ENCODE measurements at places on chromosomes 1 and 21. TPM values are rescaled to one million over a fixed set of nuclear protein-coding genes. Genes with fewer than 3 reads are reported as not detected.

The HSD3B2 gene
- not detected for total RNA-seq

- H3K4me3 ChIP-seq = no peak overlapping the region
- H3K36me3 ChIP-seq = no peaks in the 10 kb centered on the region
- H3K4me1 ChIP-seq = peaks cover 5% of the 10 kb centered on the region
- no peak overlapping the region for H3K27ac ChIP-seq
- no peak for DNase-seq
Observed at GRCh38 chr21:38311765-38312164, 55.0 kb downstream of the KCNJ15 start.

The RAD54L gene
- total RNA-seq = 83.9 TPM

The TTC24 gene
- 3.1 TPM for total RNA-seq

- no peak overlapping the region for H3K4me3 ChIP-seq
- H3K4me1 ChIP-seq = no peaks in the 10 kb centered on the region
- no peaks in the 10 kb centered on the region for H3K27me3 ChIP-seq
- H3K27ac ChIP-seq = no peak overlapping the region
- no peak for DNase-seq
- H3K36me3 ChIP-seq = no peaks in the 10 kb centered on the region
Observed at GRCh38 chr1:6275826-6276782, 15.2 kb upstream of the GPR153 start.

The ERG gene
- total RNA-seq = not detected

GRCh38 chr21:41580758-41581554, 73.0 kb upstream of the TMPRSS2 start:
- H3K27me3 ChIP-seq = peaks cover 3% of the 10 kb centered on the region
- no peak overlapping the region for H3K4me3 ChIP-seq
- H3K4me1 ChIP-seq = no peaks in the 10 kb centered on the region
- DNase-seq = no peak
- no peak overlapping the region for H3K27ac ChIP-seq

- H3K27me3 ChIP-seq = no peaks in the 10 kb centered on the region
- DNase-seq = no peak
Observed at GRCh38 chr1:5493851-5494311, 498.3 kb downstream of the NPHP4 start.

DNA sequence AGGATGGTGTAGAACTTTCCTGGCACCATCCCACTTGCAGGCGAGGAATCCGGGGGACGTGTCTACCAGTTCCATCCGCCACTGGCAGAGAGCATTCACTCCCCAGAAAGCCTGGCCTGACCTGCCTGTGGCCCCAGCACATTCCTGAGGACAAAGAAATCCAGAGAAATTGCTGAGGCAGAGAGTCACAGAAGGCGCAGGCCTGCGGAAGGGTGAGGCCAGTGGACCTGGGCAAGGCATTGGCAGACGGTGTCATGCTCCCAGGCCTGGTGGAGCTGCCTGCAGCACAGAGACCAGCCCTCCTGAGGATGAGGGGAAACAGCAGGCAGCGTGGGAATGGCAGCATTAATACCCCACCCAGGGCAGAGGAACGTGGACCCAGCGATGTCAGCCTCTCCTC, 81.2 kb upstream of the F3 start:
- no peak overlapping the region for H3K27ac ChIP-seq
- no peaks in the 10 kb centered on the region for H3K27me3 ChIP-seq
- H3K4me3 ChIP-seq = no peak overlapping the region
- DNase-seq = no peak

DNA sequence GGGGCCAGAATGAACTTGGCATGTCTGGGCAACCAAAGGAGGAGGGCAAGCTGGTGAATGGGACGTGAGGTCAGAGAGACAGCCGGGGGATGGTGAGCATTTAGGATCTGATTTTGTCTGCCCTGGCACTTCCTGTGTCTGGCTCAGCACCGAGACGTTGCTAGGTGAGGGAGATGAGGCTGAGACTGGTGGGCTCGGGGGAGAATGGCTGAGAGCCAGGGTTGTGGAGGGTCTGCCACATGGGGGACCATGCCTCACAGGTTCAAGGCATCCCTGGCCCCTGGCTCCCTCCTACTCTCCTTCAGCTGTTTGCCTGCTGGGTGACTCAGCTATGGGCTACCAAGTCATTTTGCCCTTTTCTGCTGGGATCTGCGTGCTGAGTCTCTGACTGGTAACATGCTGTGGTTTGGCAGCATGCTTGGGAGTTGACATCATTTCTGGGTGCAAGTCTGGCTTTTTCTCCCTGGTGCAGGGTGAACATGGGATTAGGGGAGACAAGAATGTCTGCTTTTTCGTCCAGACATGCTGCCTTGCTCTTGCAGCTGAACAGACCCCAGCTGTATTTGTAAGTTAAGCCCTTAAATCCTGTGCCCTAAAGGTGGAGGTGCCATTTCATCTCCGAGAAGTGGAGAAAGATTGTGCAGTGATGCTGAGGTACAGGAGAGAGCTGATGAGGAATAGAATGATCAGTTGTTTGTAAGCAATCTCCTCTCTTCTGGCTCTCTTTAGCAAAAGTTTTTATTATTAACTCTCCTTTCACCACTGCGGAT, 17.6 kb downstream of the GALNT2 start:
- DNase-seq = peak; percentile 91
- H3K4me3 ChIP-seq = peak overlapping the region; percentile 39
- peaks cover 34% of the 10 kb centered on the region for H3K36me3 ChIP-seq
- no peaks in the 10 kb centered on the region for H3K27me3 ChIP-seq

GRCh38 chr1:237032029-237032428, 10.0 kb upstream of the RYR2 start:
- H3K4me3 ChIP-seq = no peak overlapping the region
- H3K36me3 ChIP-seq = no peaks in the 10 kb centered on the region
- no peaks in the 10 kb centered on the region for H3K4me1 ChIP-seq
- DNase-seq = no peak
- no peak overlapping the region for H3K27ac ChIP-seq

DNA sequence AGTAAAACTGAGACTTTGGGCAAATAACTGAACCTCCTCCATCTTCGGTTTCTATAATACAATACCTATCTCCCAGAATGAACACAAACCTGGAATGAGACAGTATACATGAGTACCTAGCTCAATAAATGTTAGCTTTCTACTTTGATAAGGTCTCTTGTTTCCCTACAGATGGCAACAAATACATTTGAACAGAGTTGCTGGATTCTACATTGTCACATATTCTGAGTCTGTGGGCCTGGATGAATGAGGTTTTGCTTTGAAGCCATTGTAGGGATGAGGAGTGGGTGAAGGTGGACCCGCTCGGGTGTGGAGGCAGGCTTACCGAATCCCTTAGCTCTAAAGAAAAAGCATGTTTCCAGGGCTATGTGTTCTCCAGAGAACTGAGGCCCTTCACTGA, 13.9 kb upstream of the FYB2 start:
- H3K27ac ChIP-seq = no peak overlapping the region
- H3K27me3 ChIP-seq = peaks cover 16% of the 10 kb centered on the region
- H3K4me1 ChIP-seq = peaks cover 6% of the 10 kb centered on the region
- no peak for DNase-seq
- no peak overlapping the region for H3K4me3 ChIP-seq

DNA sequence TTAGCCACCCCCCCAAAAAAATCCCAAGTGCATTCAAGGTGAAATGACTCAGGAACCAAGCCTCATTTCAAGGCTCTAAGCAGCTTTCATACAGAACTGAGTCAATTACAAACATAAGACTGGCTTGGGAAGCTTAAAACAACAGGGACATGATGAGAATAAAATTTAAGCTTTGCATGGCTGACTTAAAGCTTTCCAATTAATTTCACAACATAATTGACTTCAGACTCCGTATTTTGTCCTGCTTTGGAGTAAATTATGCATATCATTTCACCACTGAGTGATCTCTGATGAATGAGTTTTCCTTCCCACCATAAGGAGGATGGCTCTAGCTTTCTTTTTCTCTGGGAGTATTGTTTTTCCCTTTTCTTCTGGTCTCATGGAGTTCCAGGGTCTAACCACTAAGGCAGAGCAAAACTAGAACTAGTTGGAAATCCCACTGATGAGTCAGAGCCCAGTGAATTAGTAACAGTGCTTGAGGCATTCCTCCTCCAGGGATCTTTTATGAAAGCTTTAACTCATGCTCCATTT, 72.8 kb downstream of the XCL2 start:
- H3K27me3 ChIP-seq = no peaks in the 10 kb centered on the region
- no peak for DNase-seq
- H3K4me3 ChIP-seq = no peak overlapping the region
- H3K4me1 ChIP-seq = peaks cover 47% of the 10 kb centered on the region
- H3K36me3 ChIP-seq = no peaks in the 10 kb centered on the region
- no peak overlapping the region for H3K27ac ChIP-seq

GRCh38 chr1:183739082-183739481, 65.8 kb upstream of the RGL1 start:
- H3K27ac ChIP-seq = no peak overlapping the region
- DNase-seq = no peak
- no peaks in the 10 kb centered on the region for H3K4me1 ChIP-seq
- H3K36me3 ChIP-seq = peaks cover 7% of the 10 kb centered on the region

The SYNC gene
- total RNA-seq = not detected

DNA sequence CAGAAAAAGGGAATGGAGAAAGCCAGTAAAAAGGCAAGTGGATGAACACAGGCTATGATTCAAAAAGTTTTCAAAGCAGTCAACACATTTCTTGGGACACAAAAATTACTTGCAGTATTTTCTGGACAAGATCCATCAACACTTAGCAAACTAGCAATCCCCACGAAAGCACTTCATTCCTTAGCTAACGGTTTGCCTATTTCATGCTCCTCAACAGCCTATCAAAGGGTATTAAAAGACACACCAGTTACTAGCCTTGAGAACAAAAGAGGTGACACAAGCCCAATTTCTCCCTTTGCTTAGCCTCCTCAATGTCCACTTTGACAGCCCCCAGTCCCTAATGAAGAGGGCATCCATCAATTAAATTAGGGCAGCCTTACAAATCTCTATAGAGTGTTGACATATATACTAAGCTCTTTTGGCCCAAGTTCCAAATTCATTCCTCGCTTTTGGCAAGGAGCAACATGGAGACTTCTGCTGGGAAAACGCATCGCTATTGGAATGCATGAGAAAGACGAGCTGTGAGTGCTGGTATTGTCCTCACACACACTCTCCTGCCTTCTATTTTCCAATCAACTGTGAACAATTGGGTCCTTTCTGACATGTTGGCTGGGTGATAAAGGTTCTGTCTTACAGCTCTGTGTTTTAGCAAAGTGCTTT, 180.0 kb downstream of the TNR start:
- no peak overlapping the region for H3K4me3 ChIP-seq
- peaks cover 13% of the 10 kb centered on the region for H3K27me3 ChIP-seq
- DNase-seq = no peak
- H3K36me3 ChIP-seq = no peaks in the 10 kb centered on the region
- no peak overlapping the region for H3K27ac ChIP-seq
- H3K4me1 ChIP-seq = no peaks in the 10 kb centered on the region

The PHACTR4 gene
- 16.3 TPM for total RNA-seq

DNA sequence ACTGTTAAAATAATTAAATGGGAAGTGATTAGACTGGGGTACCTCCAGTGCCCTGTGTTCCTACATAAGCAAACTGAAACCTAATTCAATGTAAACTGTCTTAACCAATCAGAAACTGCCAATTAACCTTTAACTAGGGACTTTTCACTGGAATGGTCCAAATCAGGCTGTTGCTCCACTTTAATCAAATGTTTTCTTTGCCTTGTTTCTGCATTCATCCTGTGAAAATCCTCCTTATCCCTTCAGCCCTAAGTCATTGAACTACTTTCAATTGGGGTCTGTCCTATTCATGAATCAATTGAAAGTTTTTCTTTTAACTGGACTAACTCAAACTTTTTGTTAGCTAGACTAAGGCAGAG, 5.1 kb upstream of the FUBP1 start:
- H3K4me3 ChIP-seq = no peak overlapping the region
- H3K27ac ChIP-seq = no peak overlapping the region

GRCh38 chr1:161495490-161495889, 9.8 kb upstream of the FCGR2A start:
- no peak for DNase-seq
- no peaks in the 10 kb centered on the region for H3K36me3 ChIP-seq
- no peak overlapping the region for H3K27ac ChIP-seq
- peaks cover 17% of the 10 kb centered on the region for H3K4me1 ChIP-seq
- peaks cover 30% of the 10 kb centered on the region for H3K27me3 ChIP-seq

GRCh38 chr1:203673550-203674411, 47.1 kb downstream of the ATP2B4 start:
- DNase-seq = peak; percentile 84
- H3K27me3 ChIP-seq = no peaks in the 10 kb centered on the region
- H3K4me3 ChIP-seq = peak overlapping the region; percentile 33
- H3K27ac ChIP-seq = peak overlapping the region; percentile 77
- no peaks in the 10 kb centered on the region for H3K36me3 ChIP-seq
- H3K4me1 ChIP-seq = peaks cover 45% of the 10 kb centered on the region

The RASAL2 gene
- not detected for total RNA-seq

GRCh38 chr1:53160924-53161378, 18.5 kb upstream of the SLC1A7 start:
- H3K4me3 ChIP-seq = no peak overlapping the region
- no peaks in the 10 kb centered on the region for H3K4me1 ChIP-seq
- no peaks in the 10 kb centered on the region for H3K36me3 ChIP-seq
- peaks cover 5% of the 10 kb centered on the region for H3K27me3 ChIP-seq
- no peak for DNase-seq

DNA sequence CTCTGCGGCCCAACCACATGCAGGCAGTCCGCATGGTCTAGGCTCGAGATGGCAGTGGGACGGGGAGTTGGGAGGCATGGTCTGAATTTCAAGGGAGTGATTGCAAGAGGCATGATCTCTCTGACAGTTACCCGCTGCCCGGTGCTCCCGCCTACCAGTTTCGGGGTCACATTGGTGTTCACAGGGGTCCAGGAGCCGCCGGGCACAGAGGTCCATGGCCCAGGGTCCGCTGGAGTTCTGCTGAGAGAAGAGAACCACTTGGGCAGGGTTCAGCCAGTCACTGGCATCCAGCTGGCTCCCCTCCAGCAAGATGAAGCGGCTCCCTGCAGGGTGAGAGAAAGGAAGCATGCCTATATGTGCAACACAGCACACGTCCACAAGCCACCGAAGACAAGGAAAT, 141.3 kb downstream of the ASTN1 start:
- no peak overlapping the region for H3K4me3 ChIP-seq
- no peaks in the 10 kb centered on the region for H3K36me3 ChIP-seq
- no peaks in the 10 kb centered on the region for H3K4me1 ChIP-seq
- DNase-seq = no peak
- H3K27me3 ChIP-seq = no peaks in the 10 kb centered on the region

The IGSF9 gene
- total RNA-seq = not detected

- H3K27me3 ChIP-seq = no peaks in the 10 kb centered on the region
- no peak for DNase-seq
- H3K36me3 ChIP-seq = no peaks in the 10 kb centered on the region
- H3K4me3 ChIP-seq = no peak overlapping the region
Observed at GRCh38 chr1:6502000-6502891, 10.8 kb upstream of the PLEKHG5 start.

The SELENBP1 gene
- not detected for total RNA-seq

GRCh38 chr1:118960567-118961136, 27.5 kb downstream of the TBX15 start:
- no peaks in the 10 kb centered on the region for H3K4me1 ChIP-seq
- no peaks in the 10 kb centered on the region for H3K36me3 ChIP-seq
- no peak for DNase-seq
- peaks cover 18% of the 10 kb centered on the region for H3K27me3 ChIP-seq
- H3K27ac ChIP-seq = no peak overlapping the region

DNA sequence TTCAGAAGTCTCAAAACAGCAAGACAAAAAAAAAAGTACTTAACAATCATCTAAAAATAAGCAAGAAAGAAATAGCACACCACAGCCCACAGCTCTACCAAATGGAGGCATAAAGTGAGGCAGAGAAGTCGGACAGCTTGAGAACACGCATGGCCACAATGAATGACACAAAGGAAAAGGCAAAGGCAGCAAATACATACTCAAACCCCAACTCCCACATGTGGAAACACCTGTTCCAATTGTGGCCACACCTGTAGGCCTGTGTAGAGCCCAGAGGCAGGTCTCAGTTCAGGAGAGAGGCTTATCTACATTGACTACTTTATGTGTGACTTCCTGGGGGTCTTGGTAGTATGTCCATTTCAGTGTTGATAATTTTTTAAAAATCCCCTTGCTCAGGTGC, 543.5 kb downstream of the LMO4 start:
- H3K36me3 ChIP-seq = no peaks in the 10 kb centered on the region
- H3K27ac ChIP-seq = no peak overlapping the region
- DNase-seq = no peak
- no peaks in the 10 kb centered on the region for H3K27me3 ChIP-seq
